ENCODE measurements at places on chromosomes 5 and 9.

GRCh38 chr5:171980792-171981191, 25.6 kb downstream of the FBXW11 start:
- H3K36me3 ChIP-seq: no peaks in the 10 kb centered on the region
- no peak overlapping the region for H3K27ac ChIP-seq
- H3K4me1 ChIP-seq: no peaks in the 10 kb centered on the region
- H3K4me3 ChIP-seq: no peak overlapping the region
- no peak for DNase-seq
- H3K27me3 ChIP-seq: no peaks in the 10 kb centered on the region

- no peaks in the 10 kb centered on the region for H3K27me3 ChIP-seq
- peaks cover 64% of the 10 kb centered on the region for H3K4me1 ChIP-seq
Measured at GRCh38 chr5:177548495-177548894, 5.9 kb downstream of the FAM193B start.

DNA sequence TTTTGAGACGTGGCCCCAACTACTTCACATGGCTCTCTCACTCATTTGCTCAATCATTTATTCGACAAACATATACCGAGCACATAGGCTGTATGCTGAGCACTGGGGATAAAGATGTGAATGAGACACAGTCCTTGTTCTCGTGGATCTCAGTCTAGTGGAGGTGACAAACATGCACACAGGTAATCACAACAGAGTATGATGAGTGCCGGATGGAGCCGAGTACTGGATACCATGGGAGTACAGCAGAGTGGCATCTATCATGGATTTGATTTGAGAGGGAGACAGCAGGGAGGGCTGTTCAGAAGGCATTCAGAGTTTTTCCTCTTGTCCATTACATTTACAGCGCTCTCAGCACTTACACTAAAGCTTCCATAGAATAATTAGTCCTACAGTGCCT, 259.8 kb downstream of the SLIT3 start:
- H3K4me3 ChIP-seq: no peak overlapping the region
- H3K4me1 ChIP-seq: no peaks in the 10 kb centered on the region
- H3K36me3 ChIP-seq: no peaks in the 10 kb centered on the region
- no peak overlapping the region for H3K27ac ChIP-seq

DNA sequence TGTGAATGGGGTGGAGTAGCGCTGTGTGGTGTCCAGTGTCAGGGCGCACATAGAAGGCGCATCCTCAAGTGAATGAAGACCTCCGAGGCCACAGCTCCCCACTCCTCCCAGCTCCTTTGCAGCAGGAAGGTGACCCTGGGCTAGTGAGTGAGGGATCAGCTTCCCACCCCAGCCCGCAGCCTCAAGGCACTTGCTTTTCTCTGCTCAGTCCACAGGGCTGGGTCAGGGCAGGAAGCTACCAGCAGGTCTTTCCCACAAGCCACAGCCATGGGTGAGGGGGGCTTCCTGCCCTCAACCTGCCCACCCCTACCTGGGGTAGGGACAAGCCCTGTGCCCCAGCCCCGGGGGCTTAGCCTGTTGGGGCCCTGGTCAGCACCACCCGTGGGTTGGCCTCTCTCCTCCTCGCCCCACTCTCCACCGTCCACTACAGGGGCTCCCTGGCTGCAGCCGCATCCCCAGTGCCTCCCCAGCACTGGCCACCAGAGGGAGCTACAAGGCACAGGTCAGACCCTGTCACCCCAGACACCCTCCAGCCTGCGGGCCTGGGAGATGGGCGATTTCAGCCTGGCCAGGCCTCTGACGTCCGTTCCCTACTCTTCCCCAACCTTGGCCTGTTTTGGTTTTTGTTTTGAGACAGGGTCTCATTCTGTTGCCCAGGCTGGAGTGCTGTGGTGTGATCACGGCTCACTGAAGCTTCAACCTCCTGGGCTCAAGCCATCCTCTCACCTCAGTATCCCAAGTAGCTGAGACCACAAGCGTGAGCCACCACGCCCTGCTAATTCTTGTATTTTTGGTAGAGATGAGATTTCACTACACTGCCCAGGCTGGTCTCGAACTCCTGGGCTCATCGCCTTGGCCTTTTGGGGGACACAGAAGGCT, 1.3 kb upstream of the ABCA2 start:
- H3K4me3 ChIP-seq: no peak overlapping the region
- DNase-seq: peak; percentile 74
- no peaks in the 10 kb centered on the region for H3K36me3 ChIP-seq
- H3K4me1 ChIP-seq: no peaks in the 10 kb centered on the region

GRCh38 chr5:91189480-91190313, 193.4 kb downstream of the ARRDC3 start:
- H3K36me3 ChIP-seq: no peaks in the 10 kb centered on the region
- H3K4me3 ChIP-seq: peak overlapping the region; percentile 19
- peak overlapping the region; percentile 54 for H3K27ac ChIP-seq
- H3K27me3 ChIP-seq: no peaks in the 10 kb centered on the region
- H3K4me1 ChIP-seq: no peaks in the 10 kb centered on the region

- H3K4me3 ChIP-seq: no peak overlapping the region
- no peaks in the 10 kb centered on the region for H3K27me3 ChIP-seq
- H3K36me3 ChIP-seq: no peaks in the 10 kb centered on the region
- no peak for DNase-seq
- H3K4me1 ChIP-seq: no peaks in the 10 kb centered on the region
Measured at GRCh38 chr5:90915393-90915792, 356.8 kb downstream of the ADGRV1 start.

- no peaks in the 10 kb centered on the region for H3K27me3 ChIP-seq
- H3K4me1 ChIP-seq: no peaks in the 10 kb centered on the region
- peak overlapping the region; percentile 56 for H3K27ac ChIP-seq
- no peaks in the 10 kb centered on the region for H3K36me3 ChIP-seq
- H3K4me3 ChIP-seq: no peak overlapping the region
Measured at GRCh38 chr9:13557746-13558145, 278.3 kb upstream of the MPDZ start.

- no peaks in the 10 kb centered on the region for H3K36me3 ChIP-seq
- no peak overlapping the region for H3K4me3 ChIP-seq
- no peaks in the 10 kb centered on the region for H3K27me3 ChIP-seq
- DNase-seq: no peak
Measured at GRCh38 chr9:114410910-114411309, 23.1 kb upstream of the AKNA start.

DNA sequence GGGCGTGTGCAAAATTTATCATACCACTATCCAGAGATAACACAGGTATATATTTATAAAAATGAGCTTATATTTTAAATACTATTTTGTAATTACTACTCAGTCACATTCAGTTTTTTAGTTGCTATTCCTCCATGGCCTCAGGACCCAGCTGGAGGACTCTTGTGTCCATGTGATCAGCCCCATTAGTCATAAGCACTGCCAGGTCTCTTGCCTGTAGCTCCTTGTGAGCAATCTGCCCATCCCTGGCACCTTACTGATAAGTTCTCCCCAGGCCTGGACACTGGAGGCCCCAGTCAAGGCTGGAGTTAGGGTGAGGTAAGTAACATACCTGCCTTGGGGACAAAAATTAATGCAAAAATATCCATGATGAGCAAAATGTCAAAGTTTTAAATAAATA, 29.5 kb upstream of the ADRB2 start:
- no peaks in the 10 kb centered on the region for H3K36me3 ChIP-seq
- no peaks in the 10 kb centered on the region for H3K27me3 ChIP-seq
- H3K27ac ChIP-seq: no peak overlapping the region
- no peak for DNase-seq
- no peaks in the 10 kb centered on the region for H3K4me1 ChIP-seq

DNA sequence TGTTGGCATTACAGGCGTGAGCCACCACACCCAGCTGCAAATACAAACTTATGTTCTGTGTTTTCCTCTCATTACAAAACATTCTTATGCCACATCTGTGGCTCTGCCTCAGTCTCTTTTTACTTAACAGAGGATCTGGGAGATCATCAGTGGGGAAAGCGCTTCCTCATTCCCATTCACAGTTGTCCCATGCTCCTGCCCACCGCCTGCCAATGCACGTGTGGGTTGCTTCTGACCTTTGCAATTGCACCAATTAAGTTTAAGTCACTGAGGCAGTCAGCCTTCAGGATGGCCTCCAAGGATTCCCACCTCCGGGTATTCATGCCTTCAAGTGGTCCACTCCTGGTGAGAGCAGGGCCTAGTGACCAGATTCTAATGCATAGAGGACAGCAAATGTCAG, 34.9 kb upstream of the EEIG1 start:
- DNase-seq: no peak
- no peaks in the 10 kb centered on the region for H3K27me3 ChIP-seq
- H3K36me3 ChIP-seq: no peaks in the 10 kb centered on the region
- H3K4me1 ChIP-seq: no peaks in the 10 kb centered on the region
- no peak overlapping the region for H3K4me3 ChIP-seq
- H3K27ac ChIP-seq: no peak overlapping the region

DNA sequence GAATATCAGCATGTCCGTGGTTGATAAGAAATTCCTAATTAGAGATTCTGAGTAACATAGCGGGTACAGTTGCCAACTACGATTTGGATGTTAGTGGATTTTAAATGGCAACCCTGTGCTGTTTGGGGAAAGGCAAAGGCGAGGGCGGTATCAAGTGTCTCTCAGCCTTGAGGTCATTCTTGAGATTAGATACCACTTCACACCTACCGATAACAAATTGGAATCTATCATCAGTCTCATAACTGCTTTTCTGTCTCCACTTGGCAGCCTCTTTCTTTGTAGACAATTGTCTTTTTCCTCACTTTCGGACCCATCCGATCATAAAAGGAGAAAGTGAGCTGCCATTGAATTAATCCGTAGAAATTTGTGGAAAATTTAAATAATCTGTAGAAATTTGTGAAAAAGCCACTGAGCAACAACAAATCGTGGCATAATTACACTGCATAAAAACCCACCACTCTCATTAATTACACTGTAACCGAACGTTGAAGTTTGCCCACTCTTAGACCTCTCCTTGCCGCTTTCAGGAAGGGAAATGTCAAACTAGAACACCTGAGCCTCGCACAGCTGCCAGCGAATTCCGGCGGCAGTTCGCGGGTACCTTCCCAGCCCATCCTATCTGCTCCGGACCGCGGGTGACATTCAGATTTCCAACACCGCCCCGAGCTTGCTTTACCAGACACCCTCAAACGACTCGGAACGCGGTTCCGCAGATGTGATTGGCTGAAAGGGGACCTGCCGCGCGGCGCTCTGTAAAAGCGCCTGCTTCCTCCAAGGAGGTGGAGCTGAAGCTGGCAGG, 849 bp upstream of the RGMB start:
- H3K27ac ChIP-seq: peak overlapping the region; percentile 91
- H3K4me3 ChIP-seq: peak overlapping the region; percentile 94
- H3K36me3 ChIP-seq: no peaks in the 10 kb centered on the region
